ENCODE measurements at places on chromosomes 2 and 18.

GRCh38 chr18:22325396-22325795 is 92.3 kb downstream of the CTAGE1 start:
- no peak overlapping the region for H3K27ac ChIP-seq
- peaks cover 37% of the 10 kb centered on the region for H3K27me3 ChIP-seq
- no peak for DNase-seq
- no peaks in the 10 kb centered on the region for H3K36me3 ChIP-seq
- H3K4me3 ChIP-seq: no peak overlapping the region

DNA sequence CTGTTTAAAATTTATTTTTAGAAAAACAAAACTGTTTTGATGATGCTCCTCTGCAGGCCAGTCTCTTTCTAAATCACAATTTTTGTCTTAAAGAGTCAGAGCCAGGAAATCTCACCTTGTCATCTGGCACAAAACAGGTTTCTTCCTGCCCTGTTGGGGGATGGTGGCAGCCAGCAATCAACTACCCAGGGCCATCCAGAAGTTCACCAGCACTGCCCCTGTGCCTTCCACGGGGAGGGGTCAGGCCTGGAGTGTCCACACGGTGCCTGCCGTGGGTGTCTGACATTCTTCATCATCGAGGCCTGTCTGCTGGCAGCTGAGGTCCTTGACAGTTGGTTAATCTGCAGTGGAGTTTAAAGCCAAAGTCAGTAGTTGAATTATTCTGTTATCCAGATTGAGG is 40.0 kb upstream of the BMP10 start:
- DNase-seq: peak; percentile 28
- H3K36me3 ChIP-seq: no peaks in the 10 kb centered on the region
- H3K27me3 ChIP-seq: no peaks in the 10 kb centered on the region
- H3K27ac ChIP-seq: no peak overlapping the region
- no peak overlapping the region for H3K4me3 ChIP-seq
- peaks cover 15% of the 10 kb centered on the region for H3K4me1 ChIP-seq

- no peak for DNase-seq
- no peaks in the 10 kb centered on the region for H3K27me3 ChIP-seq
- H3K36me3 ChIP-seq: no peaks in the 10 kb centered on the region
- H3K4me1 ChIP-seq: no peaks in the 10 kb centered on the region
- no peak overlapping the region for H3K4me3 ChIP-seq
These were observed 114.6 kb upstream of the TEX51 start for GRCh38 chr2:126784045-126784444.

GRCh38 chr18:44638034-44638540 is 42.6 kb upstream of the SETBP1 start:
- no peak overlapping the region for H3K4me3 ChIP-seq
- no peaks in the 10 kb centered on the region for H3K4me1 ChIP-seq
- H3K27ac ChIP-seq: no peak overlapping the region

DNA sequence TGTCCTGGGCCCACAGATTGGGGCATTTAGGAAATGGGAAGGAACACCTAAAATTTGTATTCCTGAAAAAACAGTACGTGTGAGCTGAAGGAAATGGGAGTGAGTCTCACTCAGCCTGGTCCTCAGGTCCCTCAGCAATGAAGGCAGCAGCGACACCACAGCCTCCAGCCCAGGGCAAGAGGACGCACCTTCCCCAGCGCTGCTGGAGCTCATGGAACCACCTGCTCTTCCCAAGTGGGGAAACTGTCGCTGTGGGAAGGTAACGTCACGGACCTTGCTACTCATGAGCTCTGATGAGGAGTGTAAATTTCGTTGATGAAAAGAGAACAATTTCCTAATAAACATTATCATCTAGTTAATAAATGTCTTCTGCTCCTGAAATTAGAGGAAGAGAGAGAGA is 323.6 kb downstream of the EIPR1 start:
- H3K4me1 ChIP-seq: no peaks in the 10 kb centered on the region
- H3K36me3 ChIP-seq: no peaks in the 10 kb centered on the region
- H3K27me3 ChIP-seq: no peaks in the 10 kb centered on the region

GRCh38 chr2:150182566-150183235 is 304.8 kb downstream of the RND3 start:
- H3K27me3 ChIP-seq: no peaks in the 10 kb centered on the region
- no peak for DNase-seq
- H3K4me3 ChIP-seq: no peak overlapping the region
- no peak overlapping the region for H3K27ac ChIP-seq
- no peaks in the 10 kb centered on the region for H3K36me3 ChIP-seq
- H3K4me1 ChIP-seq: peaks cover 6% of the 10 kb centered on the region

- 0 out of 2 replicates have a peak, but pooled peaks cover 4% of the 10 kb centered on the region for H3K27me3 ChIP-seq
- H3K4me3 ChIP-seq: no peak overlapping the region
- no peaks in the 10 kb centered on the region for H3K36me3 ChIP-seq
- DNase-seq: no peak
These were observed 3.8 kb downstream of the PPP1CB start for GRCh38 chr2:28755421-28755820.

- peaks cover 19% of the 10 kb centered on the region for H3K4me1 ChIP-seq
- no peaks in the 10 kb centered on the region for H3K27me3 ChIP-seq
- peak; percentile 89 for DNase-seq
- H3K4me3 ChIP-seq: no peak overlapping the region
These were observed 239.0 kb downstream of the CCDC178 start for GRCh38 chr18:33201509-33201926.

DNA sequence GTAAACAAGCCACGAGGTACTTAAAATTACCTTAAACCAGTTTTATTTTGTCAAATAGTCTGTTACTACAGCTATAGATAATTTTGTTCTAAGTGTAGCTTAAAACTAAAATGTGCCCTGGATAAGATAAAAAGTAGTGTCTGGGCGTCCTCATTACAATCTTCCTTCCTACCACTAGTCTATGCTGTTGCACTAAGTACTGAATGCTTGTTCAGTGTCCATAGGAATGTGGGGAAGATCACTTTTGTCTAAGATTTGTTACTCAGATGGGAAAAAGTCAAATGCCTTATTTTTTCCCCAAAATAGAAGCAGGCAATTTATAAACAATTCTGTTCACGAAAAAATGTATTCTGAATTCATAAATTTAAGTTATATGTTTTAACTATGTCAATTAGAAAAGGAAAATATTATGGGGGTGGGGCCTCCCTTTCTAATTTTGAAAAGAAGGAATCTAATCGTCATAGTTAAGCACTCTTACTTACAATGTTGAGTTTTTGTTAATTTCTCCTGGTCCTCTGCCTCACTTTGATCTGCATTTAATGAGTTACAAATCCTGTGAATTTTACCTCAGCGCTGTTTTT is 140.4 kb upstream of the VRK2 start:
- no peaks in the 10 kb centered on the region for H3K36me3 ChIP-seq
- H3K4me1 ChIP-seq: peaks cover 15% of the 10 kb centered on the region
- DNase-seq: peak; percentile 73

DNA sequence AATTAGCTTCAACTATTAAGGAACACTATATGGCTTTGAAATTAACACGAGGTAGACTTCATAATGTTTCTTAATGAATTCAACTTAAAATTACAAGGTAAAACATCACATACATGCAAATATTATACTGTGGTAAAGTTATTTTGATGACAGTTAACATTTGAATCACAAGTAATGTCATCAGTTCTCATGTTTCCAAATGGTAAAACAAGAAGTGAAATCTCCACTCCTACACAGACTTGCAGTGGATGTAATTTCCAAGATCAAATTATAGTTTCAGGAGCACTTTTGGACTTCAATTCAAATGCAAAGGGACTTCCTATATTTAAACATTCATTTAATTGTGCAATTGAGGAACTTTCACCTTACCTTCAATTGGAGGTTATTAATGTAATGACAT is 39.1 kb downstream of the C18orf54 start:
- H3K27me3 ChIP-seq: no peaks in the 10 kb centered on the region
- peaks cover 7% of the 10 kb centered on the region for H3K4me1 ChIP-seq
- no peak overlapping the region for H3K4me3 ChIP-seq
- no peaks in the 10 kb centered on the region for H3K36me3 ChIP-seq
- no peak overlapping the region for H3K27ac ChIP-seq

GRCh38 chr2:133682347-133682746 is 114.1 kb upstream of the NCKAP5 start:
- H3K27me3 ChIP-seq: no peaks in the 10 kb centered on the region
- H3K36me3 ChIP-seq: no peaks in the 10 kb centered on the region
- no peak overlapping the region for H3K4me3 ChIP-seq

DNA sequence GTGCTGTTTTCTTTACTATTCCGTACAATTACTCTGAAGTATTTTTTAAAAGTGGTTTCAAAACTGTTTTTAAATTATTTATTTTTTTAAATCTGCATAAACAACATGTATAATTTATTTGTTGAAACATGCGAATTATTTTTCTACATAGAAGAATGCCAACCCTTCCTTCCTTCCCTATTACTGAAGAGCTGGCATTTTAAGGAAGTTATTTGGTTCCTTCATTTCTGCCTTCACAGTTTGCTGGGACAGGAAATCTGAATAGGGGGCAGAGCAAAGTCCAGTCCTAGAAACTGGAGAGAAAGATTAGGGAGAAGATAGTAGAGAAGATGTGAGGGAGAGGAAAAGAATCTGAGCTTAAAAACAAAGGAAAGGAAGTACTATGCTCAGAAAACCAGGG is 146.7 kb upstream of the ACVR2A start:
- no peak overlapping the region for H3K27ac ChIP-seq
- no peak overlapping the region for H3K4me3 ChIP-seq
- H3K4me1 ChIP-seq: no peaks in the 10 kb centered on the region
- no peak for DNase-seq

- H3K4me1 ChIP-seq: peaks cover 8% of the 10 kb centered on the region
- no peaks in the 10 kb centered on the region for H3K36me3 ChIP-seq
- H3K27ac ChIP-seq: no peak overlapping the region
- H3K4me3 ChIP-seq: no peak overlapping the region
These were observed 84.9 kb downstream of the SLC8A1 start for GRCh38 chr2:40367032-40367431.

- DNase-seq: no peak
- H3K4me1 ChIP-seq: peaks cover 13% of the 10 kb centered on the region
- no peak overlapping the region for H3K27ac ChIP-seq
- H3K4me3 ChIP-seq: no peak overlapping the region
- no peaks in the 10 kb centered on the region for H3K36me3 ChIP-seq
These were observed 16.3 kb upstream of the SP3 start for GRCh38 chr2:173981520-173981919.

GRCh38 chr2:121075641-121076497 is 209.1 kb downstream of the TFCP2L1 start:
- peaks cover 29% of the 10 kb centered on the region for H3K27me3 ChIP-seq
- H3K27ac ChIP-seq: no peak overlapping the region
- H3K4me3 ChIP-seq: peak overlapping the region; percentile 53
- H3K4me1 ChIP-seq: peaks cover 9% of the 10 kb centered on the region
- H3K36me3 ChIP-seq: no peaks in the 10 kb centered on the region
- peak; percentile 68 for DNase-seq

- H3K27me3 ChIP-seq: peaks cover 82% of the 10 kb centered on the region
- H3K36me3 ChIP-seq: no peaks in the 10 kb centered on the region
- H3K27ac ChIP-seq: no peak within 1 kb of the TSS
- H3K4me3 ChIP-seq: peak within 1 kb of the TSS; percentile 93
- DNase-seq: peak; percentile 81
These were observed at the start of gene TRABD2A for GRCh38 chr2:84880645-84881521. TRABD2A (minus strand) TSS chr2:84881084; CDS start chr2:84881039, 45 bp downstream.

DNA sequence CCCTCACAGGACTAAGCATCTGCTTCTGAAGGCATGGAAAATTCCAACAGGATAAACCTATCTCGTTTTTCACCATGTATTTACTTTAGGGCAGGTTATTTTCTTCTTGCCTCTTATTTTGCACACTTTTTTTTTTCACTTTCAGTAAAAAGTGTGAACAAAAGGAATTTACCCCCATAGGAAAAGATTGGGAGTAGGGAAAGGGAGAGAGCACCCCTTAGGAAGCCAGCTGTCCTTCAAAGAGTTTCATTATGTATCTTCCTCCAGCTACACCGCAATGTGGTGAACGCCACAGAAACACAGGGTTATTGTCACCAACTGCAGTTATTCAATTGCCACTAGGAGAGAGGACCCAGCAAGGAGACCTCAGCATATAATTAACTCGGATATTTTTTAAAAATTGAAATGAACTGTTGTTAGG is 286.2 kb upstream of the VRK2 start:
- H3K27me3 ChIP-seq: no peaks in the 10 kb centered on the region
- H3K4me3 ChIP-seq: peak overlapping the region; percentile 33
- peaks cover 23% of the 10 kb centered on the region for H3K4me1 ChIP-seq
- no peaks in the 10 kb centered on the region for H3K36me3 ChIP-seq
- no peak overlapping the region for H3K27ac ChIP-seq

DNA sequence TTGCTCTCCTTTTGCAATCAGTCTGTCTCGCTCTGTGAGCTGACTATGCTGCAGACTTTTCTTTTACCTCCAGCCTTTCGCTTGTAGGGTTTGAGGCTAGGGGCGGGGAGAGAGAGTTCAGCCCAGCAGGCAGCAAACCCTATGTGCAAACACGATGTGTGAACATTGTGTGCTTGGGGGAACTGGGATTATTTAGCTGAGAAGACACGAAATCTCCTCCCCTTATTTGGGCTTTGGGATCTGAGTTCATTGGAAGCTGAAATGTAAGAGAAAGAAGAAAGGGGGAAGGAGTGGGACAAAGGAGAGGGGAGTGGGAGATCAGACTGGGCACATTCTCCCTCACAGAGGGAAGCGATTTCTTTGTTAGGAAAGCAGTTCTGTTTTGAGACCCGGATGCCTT is 189.6 kb upstream of the TNP1 start:
- no peak overlapping the region for H3K27ac ChIP-seq
- H3K36me3 ChIP-seq: no peaks in the 10 kb centered on the region
- peak; percentile 3 for DNase-seq
- H3K4me1 ChIP-seq: no peaks in the 10 kb centered on the region
- no peaks in the 10 kb centered on the region for H3K27me3 ChIP-seq

DNA sequence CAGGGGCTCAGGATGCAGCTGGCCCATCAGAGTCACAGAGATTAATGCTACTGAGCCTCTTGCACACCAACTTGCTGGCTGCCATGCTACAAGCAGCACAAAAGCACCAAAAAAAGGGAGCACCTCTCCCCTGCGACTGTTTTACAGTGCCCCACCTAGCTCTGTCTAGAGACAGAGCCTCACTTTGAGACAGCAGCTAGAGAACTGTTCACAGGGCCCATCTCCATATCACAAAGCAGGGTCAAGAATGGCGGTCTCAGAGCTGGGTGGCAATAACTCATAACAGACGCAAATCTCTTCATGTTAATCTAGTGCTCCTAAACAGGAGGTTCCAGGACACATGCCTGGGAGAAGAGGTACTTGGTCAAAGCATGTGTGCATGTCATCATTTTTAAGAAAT is 953.0 kb downstream of the DCDC2C start:
- no peaks in the 10 kb centered on the region for H3K36me3 ChIP-seq
- H3K27me3 ChIP-seq: no peaks in the 10 kb centered on the region
- no peaks in the 10 kb centered on the region for H3K4me1 ChIP-seq

DNA sequence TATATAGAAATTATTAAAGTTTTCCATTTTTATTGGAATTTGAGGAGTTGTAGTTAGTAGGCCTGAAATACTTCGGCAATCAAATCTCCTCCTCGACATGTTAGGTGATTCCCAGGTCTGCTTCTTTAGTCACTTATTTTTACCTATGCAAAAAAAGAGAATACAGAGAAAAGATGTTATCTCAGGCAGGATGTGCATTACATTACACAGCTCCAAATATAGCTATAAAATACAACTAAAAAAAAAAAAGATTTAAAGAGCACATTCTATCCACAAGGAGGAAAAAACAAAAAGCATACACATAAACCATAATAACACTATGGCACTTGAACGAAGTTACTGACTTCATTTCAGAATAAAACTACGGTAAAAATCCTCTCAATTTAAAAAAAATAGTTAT is 8.1 kb downstream of the STK17B start:
- peaks cover 50% of the 10 kb centered on the region for H3K4me1 ChIP-seq
- H3K36me3 ChIP-seq: no peaks in the 10 kb centered on the region
- no peak overlapping the region for H3K4me3 ChIP-seq

- no peaks in the 10 kb centered on the region for H3K36me3 ChIP-seq
- H3K4me1 ChIP-seq: no peaks in the 10 kb centered on the region
- H3K27me3 ChIP-seq: no peaks in the 10 kb centered on the region
- no peak for DNase-seq
These were observed 96.8 kb downstream of the VAPA start for GRCh38 chr18:10010611-10011015.
